ENCODE measurements at places on chromosomes 4 and X. TPM values are rescaled to one million over a fixed set of nuclear protein-coding genes. Genes with fewer than 3 reads are reported as not detected.

The TDO2 gene
- 520 TPM for total RNA-seq

DNA sequence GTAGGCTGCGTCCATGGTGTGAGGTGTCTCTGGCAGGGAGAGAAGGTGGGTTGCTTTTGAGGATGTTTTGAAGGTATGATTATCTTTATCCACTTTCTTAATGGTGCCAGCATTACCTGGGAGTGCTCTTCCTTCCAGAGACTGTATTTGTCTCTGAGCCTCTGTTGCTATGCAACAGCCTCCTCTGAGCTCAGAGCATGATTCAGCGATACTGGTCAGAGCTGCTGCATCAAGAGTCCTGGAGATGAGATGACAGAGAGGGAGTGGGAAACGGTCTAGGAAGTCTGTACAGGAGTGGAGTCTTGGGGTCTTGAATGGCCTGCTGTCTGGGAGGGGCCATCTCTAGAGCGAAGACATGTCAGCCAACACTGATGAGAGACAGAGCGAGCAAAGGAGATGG, 104.4 kb upstream of the RAB40AL start:
- DNase-seq, result no peak

DNA sequence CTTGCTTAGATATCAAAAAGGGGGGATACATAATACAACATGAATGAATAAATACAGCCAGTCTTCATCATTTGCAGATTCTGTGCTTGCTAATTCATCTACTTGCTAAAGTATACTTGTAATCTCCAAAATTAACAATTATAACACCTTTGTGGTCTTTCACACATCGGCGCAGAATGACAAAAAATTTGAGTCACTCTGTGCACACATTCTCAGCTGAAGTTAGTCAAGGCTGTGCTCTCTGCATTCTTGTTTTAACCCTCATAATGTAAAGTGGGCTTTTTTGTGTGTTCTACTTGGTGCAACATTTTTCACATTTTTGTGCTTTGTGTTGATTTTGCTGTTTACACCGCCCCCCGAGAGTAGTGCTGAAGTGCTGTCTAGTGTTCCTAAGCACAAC, 65.8 kb upstream of the GPRIN3 start:
- DNase-seq, result no peak

The RPS6KA6 gene
- 0.58 TPM for total RNA-seq

DNA sequence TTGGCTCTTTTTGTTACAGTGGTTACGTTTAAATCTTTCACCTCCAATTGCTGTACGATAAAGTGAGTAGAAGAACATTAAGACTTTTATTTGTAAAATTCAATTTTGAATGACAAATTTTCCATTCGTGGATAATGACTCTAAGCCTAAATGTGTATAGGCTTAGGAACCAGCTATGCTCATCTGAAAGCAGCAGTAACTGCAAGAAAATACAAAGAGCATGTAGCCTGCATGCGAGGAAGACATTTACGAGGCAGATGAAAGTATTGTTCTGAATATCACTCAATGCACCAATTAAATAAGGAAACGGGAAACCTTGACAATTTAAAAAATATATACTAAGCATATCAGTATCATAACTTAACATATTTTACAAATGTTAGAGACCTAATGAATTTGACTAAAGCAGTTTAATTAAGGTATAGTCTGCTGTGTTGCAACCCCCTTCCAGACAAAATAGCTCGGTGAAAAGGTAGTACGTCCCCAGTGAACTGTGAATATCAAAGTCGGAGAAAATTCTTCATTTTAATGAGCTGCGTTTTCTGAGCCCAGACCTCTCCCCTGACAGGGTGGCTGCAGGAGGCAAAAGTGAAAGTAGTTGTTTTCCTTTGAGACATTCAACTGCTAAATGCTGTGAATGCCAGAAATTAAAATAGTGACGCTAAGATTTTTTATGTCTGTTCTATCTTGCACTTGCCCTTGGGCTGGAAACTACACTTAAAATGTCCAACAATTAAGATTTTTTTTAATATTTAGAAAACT, 1236.5 kb upstream of the TENM3 start:
- DNase-seq, result no peak

- no peak for DNase-seq
Measured at GRCh38 chr4:159922119-159922518, 819.2 kb downstream of the RAPGEF2 start.

DNA sequence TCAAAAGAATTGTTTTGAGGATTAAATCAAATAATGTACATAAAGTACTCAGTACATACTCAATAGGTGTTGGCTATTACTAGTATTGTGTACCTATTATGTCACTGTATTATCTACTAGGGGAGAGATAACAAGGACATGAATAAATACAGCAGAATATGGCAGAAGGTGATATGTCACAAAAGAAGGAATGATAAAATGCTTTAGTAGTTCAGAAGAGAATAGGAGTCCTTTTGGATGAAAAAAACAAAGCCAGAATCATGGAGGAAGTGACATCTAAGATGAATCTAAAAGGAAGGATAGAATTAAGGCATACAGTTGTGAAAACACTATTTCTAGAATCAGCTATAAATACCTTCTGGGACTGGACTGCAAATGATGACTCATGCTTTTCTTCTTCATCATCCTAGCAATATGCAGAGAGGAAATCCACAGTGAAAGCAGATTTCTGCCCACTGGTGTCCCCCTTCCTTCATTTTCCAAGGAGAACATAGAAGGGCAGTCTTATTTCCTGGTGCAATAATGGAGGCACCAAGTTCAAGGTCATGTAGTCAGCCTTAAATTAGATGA, 98.7 kb downstream of the GLUD2 start:
- no peak for DNase-seq

DNA sequence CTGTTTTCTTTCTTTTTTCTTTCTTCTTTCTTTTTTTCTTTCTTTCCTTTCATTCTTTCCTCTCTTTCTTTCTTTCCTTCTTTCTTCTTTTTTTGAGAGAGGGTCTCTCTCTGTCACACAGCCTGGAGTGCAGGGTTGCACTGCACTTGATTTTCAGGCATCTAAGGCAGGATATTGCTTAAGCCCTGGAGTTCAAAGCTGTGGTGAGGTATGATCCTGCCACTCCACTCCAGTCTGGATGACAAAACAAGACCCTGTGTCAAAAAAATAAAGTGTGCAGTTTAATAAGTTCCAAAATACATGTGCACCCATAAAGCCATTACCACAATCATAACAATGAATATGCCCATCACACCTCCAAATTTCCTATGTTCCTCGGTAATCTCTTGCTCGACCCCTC, 10.6 kb upstream of the ZNF718 start:
- no peak for DNase-seq

- no peak for DNase-seq
Measured at GRCh38 chr4:98951710-98952109, 22.8 kb upstream of the EIF4E start.

All from left lobe of liver (tissue), 2 donors.